ENCODE measurements at places on chromosomes 7 and 10.
A peak's percentile ranks its signal among the peaks of the same experiment; 100 is the strongest.

GRCh38 chr10:128473911-128474310 lies 347.7 kb upstream of the MKI67 start:
- DNase-seq, result no peak

DNA sequence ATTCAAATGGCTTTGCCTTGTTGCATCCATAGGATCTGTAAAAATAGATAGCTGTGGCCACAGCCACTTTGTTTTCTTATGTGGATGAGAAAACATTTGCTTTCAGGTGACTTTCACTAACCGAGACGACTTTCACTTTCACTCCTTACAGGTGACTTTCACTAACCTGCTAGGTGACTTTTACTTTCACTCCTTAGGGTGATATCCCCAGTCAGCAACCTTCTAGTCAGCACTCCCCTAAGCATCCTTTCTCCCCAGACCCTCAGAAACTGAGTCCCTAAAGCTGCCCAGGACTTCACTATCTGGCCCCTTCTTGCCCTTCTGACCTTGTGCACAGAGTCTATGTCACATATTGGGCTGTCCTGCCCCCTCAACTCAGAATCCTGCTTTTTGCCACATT lies 177.5 kb downstream of the RELN start:
- DNase-seq, result no peak

- DNase-seq, result no peak
Measured at GRCh38 chr10:79125092-79125491, 56.3 kb downstream of the ZMIZ1 start.

- peak; percentile 67 for DNase-seq
Measured at GRCh38 chr10:72315054-72315453, 39.7 kb downstream of the DNAJB12 start.

- no peak for DNase-seq
Measured at GRCh38 chr10:131784363-131785120, 116.3 kb upstream of the PPP2R2D start.

DNA sequence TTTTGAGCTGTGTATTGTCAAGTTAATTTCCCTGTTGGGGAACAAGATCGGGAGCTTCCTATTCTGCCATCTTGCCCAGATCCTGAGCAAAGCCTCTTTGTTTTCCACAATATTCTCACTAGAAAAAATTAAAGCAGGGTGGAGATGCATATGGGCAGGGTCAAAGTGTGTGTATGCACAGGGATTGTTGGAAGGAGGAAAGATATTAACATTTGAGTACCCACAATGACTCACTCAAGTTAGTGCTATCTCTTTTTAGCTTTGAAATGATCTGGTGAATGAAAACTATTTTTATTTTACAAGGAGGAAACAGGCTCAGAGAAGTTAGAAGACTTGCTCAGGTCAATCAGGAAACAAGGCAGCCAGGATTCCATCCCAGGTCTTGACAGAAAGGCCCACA lies 6.7 kb upstream of the BTBD16 start:
- no peak for DNase-seq

GRCh38 chr10:132319853-132320653 lies 11.9 kb upstream of the LRRC27 start:
- DNase-seq, result peak; percentile 81

- DNase-seq, result no peak
Measured at GRCh38 chr7:18226598-18226997, 199.0 kb upstream of the PRPS1L1 start.

GRCh38 chr10:86123715-86124114 lies 242.9 kb downstream of the GRID1 start:
- DNase-seq, result no peak

Measured in adrenal gland (tissue), 19 donors.